Right cardiac atrium (tissue), 5 donors: ENCODE measurements at places on chromosomes 1 and 21.
A peak's percentile ranks its signal among the peaks of the same experiment; 100 is the strongest.

GRCh38 chr1:87897481-87897880 is 568.8 kb downstream of the LMO4 start:
- no peak for DNase-seq

DNA sequence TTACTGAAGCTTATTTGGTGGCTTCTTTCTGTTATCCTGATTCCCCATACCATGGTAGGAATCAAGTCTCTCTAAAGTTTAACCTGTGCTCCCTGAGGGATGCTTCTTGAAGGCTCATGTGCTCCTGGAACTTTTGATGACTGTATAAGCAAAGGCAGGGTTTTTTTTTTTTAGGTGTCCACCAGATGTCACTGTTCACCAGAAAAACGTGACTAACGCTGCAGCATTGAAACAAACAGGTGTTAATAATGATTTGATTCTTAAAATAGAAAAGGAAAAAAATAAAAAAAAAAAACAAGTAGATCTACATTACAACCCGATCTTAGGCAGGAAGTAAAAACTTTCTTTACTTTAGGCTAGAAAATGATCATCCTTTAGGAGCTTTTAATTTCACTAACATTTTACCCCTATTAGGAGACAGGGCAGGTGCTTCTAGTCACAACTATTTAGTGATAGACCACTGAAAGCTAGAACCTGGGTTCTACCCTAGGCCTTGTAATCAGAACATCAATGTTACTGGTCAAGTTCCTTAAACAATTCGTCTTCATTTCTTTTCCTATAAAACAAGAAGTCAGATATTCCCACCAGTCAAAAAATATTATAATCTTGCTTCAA is 223.0 kb downstream of the PLA2G4A start:
- DNase-seq, result no peak

DNA sequence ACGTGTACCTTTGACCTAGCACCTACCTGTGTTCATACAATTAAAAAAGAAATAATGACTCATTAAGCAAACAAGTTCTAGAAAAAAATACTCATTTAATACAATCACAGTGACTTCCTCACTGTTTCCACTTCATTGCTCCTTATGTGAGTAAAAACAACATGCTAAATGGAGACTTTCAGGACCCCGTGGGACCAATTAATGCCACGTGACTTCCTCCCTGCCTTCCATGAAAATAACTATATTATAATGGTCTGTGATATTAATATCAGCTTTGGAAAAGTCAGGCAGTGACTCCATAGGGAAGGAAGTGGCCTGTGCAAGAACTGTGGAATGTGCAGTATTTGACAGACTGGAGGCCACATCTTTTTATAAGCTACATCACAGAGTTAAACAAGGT is 337.8 kb downstream of the HLX start:
- DNase-seq, result peak; percentile 55

- DNase-seq, result no peak
These were observed 8.4 kb downstream of the LUZP1 start for GRCh38 chr1:23159963-23160877.

DNA sequence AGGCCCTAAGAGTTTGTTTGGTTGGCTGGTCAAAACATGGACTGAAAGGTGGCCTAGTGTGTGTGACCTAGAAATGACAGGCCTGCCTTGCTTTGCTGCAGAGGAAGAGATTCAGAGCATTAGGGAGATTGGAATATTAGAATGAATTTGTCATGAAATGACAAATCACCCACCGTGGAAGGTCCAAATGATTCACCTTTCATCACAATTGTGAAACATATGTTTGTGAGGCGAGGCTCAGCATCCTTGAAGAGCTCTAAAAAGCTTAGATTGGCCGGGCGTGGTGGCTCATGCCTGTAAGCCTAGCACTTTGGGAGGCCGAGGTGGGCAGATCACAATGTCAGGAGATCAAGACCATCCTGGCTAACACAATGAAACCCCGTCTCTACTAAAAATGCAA is 5.5 kb downstream of the LCE1B start:
- no peak for DNase-seq

DNA sequence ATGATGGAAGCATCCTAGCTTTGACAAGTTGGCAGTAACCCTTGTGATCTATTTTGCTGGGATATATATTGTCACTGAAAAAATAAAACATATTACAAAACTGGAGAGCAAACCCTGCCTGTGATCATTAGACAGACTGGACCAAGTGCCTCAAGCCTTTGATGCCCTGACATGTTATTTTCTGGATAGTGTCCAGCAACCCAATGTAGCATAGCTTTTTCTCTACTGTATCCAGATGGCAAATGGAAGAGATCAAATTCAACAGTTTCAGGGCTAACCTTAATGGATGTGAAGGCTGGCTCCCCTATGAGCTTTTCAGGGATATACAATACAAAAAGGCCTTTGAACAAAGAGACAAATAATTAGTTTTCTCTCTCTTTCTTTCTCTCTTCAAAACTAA is 25.1 kb downstream of the WARS2 start:
- DNase-seq, result no peak

DNA sequence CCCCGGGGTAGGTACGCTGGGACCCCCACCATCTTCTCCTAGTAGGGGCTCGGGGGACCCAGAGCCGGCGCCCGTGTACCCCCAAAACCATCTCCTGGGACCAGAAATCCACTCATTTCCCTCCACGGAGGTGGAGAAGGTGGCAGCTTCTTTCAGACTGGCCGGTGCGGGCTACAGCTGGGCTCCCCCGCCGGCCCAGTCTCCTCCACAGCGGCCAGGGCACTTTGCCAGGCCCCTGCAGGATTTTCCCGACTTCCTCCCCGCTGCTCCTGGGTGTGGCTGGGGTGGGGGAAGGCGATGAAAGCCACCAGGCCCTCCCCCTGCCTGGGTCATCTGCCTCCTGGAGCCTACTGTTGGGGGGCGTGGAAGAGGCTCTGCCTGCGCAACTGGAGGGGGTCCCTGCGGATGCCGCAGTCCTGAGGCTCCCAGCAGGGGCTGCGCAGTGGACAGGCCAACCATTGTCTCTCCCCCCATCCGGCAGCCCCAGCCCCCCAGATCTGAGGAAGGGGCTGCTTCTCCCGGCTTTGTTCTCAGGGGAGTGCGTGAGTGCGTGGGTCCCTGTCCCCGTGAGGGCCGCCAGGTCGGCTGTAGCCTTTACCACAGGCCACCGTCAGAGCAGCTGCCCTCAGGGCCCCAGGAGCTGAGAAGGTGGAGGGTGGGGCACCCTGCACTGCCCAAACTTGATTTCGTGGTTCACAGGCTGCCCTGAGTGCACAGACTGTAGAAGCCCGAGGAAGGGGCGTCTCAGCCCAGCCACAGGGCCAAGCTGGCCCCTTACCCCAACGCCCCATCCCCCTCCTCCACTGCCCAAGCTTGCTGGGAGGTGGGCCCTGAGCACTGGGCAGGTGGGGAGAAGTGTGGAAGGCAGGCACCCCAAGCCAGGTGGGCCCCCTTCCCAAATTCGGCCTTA is 1.3 kb downstream of the AGRN start:
- DNase-seq, result peak; percentile 92

GRCh38 chr1:152460529-152460899 is 46.5 kb upstream of the CRNN start:
- DNase-seq, result no peak

- no peak for DNase-seq
These were observed 25.1 kb downstream of the DENND2D start for GRCh38 chr1:111175349-111175748.

DNA sequence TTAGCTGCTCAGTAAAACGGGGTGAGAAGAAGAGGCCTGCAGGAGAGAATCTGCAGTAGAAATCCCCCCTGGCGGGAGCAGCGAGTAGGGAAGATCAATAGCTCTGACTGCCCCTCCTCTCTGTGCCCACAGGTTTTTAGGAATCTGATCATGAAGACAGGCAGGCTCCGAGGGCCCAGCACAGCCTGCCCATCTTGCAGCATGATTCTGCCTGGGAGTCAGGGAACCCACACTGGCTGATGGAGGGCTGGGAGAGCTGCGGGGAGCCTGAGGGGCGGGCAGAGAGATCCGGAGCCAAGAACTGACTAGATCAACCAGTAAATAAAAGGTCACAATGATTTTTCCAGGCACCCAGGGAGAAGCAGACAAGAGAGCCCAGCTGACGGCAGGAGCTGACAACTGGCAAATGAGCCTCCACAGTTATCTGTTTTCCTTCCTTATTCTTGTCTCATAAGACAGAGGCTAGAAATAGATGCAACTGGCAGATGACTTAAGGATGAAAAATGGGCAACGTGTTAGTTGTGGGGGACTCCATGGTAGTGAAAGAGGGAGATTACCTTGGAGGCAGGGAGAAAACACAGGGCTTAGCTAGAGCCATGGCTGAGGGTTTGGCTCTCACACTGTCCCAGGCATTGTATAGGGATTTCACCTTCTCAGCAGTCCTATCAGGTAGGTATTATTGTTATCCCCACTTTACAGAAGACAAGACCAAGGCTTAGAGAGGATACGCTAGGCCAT is 116.2 kb downstream of the PLXNA2 start:
- DNase-seq, result no peak

DNA sequence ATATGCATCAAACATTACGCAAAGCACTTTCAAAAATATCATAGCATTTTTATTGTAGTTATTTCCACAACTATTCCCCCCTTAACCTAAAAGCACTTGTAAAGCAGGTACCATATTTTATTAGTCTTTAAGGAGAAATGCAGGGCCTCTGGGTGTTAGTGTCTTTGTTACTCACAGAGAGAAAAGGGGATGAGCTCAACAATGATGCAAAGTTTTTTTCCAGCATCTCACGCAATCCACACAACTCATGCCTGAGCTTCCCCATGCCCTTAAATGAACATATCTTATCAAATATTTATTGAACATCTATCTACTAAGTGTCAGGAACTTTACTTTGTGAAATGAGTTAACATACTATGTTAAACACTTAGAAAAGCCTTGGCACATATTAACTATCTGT is 50.6 kb downstream of the BEND5 start:
- DNase-seq, result no peak

GRCh38 chr1:242452573-242452972 is 71.9 kb downstream of the PLD5 start:
- no peak for DNase-seq

DNA sequence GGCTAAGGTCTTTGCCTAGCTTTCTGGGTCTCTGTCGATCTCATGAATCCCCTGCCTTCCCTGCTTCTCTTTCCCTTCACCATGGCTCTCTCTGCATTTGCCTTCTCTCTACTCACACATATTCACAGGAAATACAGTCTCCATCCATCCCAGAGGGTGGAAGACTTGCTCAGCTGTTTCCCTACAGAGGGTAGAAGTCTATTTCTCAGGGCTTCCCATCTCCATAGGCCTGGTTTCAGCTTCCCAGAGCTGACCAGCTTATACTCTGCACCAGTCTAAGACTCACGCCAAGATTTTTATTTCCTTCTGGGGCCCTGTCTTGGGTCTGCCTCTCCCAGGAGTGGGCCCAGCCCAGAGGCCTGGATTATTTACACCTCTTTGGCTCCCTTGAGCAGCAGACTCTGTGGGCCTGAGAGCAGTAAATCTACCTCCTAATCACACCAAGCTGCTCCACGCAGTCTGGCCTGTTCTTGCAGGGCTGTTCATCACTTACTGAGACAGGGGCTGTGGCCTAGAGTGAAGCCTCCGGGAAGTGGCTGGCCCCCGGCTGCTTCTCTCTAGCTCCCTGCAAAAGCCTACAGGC is 102.5 kb downstream of the PLXNA2 start:
- DNase-seq, result no peak

DNA sequence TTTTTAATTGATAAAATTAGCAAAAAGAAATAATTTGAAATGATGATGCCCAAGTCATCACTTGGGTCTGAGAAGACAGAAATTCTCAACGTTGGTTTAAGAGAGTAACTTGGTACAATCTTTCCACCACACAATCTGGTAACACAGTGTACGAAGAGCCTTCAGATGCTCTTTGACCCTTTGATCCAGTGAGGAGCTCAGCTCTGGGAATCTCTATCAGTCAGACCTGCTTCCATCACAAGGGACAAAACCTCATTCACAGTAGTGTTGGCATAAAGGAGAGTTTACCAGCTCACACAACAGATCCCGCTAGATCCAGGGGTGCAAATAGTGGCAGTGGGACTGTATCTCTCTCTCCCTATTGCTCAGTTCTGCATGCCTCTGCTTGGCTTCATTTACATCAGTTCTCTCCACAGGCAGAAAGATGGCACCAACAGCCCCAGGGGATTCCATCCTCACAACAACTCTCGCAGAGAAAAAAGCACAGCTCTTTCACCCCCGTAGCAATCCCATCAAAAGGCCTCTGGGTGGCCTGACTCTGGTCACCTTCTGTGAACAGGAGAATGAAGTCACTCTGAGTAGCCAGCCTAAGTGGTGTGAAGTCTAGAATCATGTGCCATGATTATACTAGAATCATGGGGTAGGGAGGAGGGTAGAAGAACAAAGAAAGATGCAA is 119.7 kb downstream of the ZNF281 start:
- no peak for DNase-seq

GRCh38 chr1:231964961-231965360 is 338.4 kb downstream of the DISC1 start:
- no peak for DNase-seq

DNA sequence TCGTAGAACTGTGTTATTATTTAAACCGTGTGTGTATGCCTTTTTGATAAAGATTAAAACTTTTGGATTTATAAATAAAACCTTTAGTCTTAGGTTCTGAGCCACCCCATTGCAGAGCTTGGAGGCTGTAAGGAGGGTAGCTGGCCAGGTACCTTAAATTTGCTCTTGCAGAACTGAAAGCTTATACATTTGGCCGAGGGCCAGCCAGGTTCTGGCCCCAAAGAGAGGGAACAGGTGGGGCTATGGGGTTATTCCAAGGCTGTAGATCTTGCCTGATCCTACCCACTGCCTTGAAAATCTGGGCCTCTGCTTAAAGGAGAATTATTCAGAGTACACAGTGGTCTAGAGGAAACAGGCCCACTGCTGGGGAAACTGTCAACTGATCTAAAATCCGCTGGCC is 59.6 kb downstream of the CAMK2N1 start:
- DNase-seq, result no peak
